T-helper 17 cell (primary cell): ENCODE measurements at places on chromosomes 7 and 10.

- H3K36me3 ChIP-seq, result no peaks in the 10 kb centered on the region
- H3K27me3 ChIP-seq, result peaks cover 32% of the 10 kb centered on the region
- no peak overlapping the region for H3K4me3 ChIP-seq
- no peak overlapping the region for H3K27ac ChIP-seq
These were observed 11.8 kb downstream of the MET start for GRCh38 chr7:116683786-116684185.

GRCh38 chr7:6316226-6316625 is 43.8 kb upstream of the CYTH3 start:
- H3K27me3 ChIP-seq, result peaks cover 5% of the 10 kb centered on the region
- DNase-seq, result no peak
- no peak overlapping the region for H3K27ac ChIP-seq
- no peak overlapping the region for H3K4me3 ChIP-seq
- H3K4me1 ChIP-seq, result no peaks in the 10 kb centered on the region
- H3K36me3 ChIP-seq, result no peaks in the 10 kb centered on the region

DNA sequence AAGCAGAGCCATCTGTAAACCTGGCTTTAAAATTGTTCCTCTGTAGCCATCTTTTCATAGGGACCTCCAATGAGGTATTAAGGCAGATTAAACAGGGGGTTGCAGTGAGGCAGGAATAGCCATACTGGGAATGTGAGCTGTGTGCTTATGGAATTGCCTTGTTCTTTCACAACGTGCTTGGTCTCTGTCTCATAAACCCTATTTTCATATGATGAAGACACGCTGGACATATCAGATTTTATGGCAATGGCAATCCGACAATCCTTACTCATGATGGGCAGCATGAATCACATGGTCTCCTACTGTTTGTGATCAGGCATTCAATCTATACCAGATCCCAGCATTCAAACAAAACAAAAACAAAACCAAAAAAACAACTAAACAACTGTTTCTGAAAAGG is 418.9 kb upstream of the NRP1 start:
- no peaks in the 10 kb centered on the region for H3K36me3 ChIP-seq
- H3K4me3 ChIP-seq, result no peak overlapping the region
- no peak for DNase-seq
- no peaks in the 10 kb centered on the region for H3K27me3 ChIP-seq
- no peak overlapping the region for H3K27ac ChIP-seq
- H3K4me1 ChIP-seq, result no peaks in the 10 kb centered on the region

GRCh38 chr10:86651631-86652331 is 2.6 kb upstream of the OPN4 start:
- no peak overlapping the region for H3K4me3 ChIP-seq
- no peak for DNase-seq
- peaks cover 6% of the 10 kb centered on the region for H3K27me3 ChIP-seq
- H3K36me3 ChIP-seq, result no peaks in the 10 kb centered on the region
- H3K4me1 ChIP-seq, result no peaks in the 10 kb centered on the region

DNA sequence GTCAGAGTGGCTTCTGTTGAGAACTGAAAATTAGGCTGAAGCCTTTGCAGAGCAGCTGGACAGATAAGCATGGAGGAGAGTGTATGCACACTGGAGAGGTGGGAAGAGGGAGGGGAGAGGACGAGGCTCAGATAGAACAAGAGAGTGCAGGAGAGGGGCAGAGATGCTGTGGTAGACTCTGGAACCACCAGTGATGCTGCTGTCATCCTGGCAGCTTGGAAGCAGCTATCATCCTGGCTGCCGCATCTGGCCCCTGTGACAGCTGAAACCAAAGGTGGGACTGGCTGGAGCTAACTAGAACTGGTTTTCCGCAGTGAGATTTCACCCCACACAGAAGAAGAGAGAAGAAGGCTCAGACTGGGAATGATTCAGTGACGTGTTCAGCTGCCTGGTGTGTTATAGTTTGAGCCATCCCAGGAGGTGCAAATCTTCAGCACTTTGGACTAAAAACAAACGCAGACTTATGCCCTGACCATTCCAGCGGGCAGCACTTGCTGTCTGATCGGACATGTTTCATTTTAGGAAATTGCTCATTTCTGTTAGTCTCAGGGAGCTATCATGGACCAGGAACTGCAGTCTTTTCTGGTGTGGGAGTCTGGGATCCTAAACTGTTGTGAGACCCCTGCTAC is 38.4 kb downstream of the EEPD1 start:
- no peak overlapping the region for H3K4me3 ChIP-seq
- H3K4me1 ChIP-seq, result peaks cover 12% of the 10 kb centered on the region
- DNase-seq, result no peak
- no peaks in the 10 kb centered on the region for H3K27me3 ChIP-seq
- H3K36me3 ChIP-seq, result peaks cover 10% of the 10 kb centered on the region

DNA sequence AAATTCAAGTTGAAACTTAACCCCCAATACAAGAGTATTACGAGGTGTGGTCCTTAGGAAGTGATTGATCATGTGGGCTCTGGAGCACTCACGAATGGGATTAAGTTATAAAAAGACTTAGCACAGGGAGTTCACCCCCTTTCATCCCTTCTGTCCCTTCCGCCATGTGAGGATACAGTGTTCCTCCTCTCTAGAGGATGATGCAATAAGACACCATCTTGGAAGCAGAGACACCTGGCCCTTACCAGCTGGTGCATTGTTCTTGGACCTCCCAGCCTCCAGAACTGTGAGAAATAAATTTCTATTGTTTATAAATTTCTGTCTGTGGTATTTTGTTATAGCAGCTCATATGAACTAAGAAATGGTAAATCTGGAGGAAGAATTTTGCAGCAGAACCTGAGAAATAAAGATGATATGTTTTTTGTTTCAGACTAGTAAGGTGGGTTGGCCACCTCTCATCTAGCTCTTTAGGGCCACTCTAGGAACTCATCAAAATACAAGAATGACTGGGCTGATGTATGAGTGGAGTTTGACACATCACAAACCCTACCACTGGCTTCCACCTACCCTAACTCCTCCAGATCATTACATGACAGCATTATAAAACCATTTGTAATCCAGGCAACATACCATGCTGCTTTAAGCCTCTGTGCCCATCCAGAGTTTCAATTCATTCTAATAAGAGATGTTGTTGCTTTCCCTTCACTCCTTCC is 22.4 kb downstream of the SLC26A5 start:
- H3K27me3 ChIP-seq, result peaks cover 28% of the 10 kb centered on the region
- H3K27ac ChIP-seq, result no peak overlapping the region
- no peak for DNase-seq
- no peaks in the 10 kb centered on the region for H3K36me3 ChIP-seq

DNA sequence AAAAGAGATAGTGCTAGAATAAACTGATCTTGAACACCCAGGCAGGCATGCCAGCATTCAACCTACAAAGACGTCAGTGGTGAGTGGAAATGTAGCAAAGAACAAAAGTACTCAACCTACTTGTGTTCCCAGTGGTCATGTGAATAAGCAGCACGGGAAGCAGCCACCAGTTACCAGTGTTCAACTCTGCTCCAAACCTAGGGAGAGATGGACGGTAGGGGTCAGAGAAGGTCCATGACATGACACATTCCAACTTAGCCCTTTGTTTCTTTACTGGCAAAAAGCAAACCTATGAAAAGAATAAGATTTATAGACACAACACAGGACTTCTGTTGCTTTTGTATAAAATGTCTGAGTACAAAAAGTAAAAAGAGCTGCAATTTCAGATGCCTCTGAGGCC is 511.4 kb downstream of the XPNPEP1 start:
- no peak for DNase-seq
- H3K27ac ChIP-seq, result no peak overlapping the region
- H3K36me3 ChIP-seq, result no peaks in the 10 kb centered on the region
- no peaks in the 10 kb centered on the region for H3K4me1 ChIP-seq

DNA sequence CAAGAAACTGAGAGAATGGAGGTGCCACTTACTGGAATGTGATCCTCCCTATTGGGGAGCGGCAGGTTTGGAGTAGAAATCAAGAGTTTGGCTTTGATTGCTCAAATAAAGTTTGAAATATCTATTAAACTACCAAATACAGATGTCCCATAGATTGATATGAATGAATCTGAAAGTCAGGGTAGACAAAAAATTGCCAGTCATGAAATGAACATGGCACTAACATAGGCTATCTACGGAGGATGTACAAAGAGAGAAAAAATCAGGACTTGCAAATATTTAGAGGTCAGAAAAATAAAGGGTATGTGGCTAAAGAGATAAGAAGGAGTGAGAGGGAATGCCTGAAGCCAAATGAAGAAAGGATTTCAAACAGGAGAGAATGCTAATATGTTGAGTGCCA is 119.9 kb downstream of the PCDH15 start:
- no peak overlapping the region for H3K27ac ChIP-seq
- H3K27me3 ChIP-seq, result no peaks in the 10 kb centered on the region
- no peaks in the 10 kb centered on the region for H3K36me3 ChIP-seq
- no peak overlapping the region for H3K4me3 ChIP-seq
- no peak for DNase-seq
- H3K4me1 ChIP-seq, result no peaks in the 10 kb centered on the region

GRCh38 chr7:89887489-89887888 is 266.8 kb upstream of the STEAP1 start:
- no peaks in the 10 kb centered on the region for H3K27me3 ChIP-seq
- H3K36me3 ChIP-seq, result no peaks in the 10 kb centered on the region
- DNase-seq, result no peak
- no peak overlapping the region for H3K4me3 ChIP-seq

GRCh38 chr10:110275128-110275729 is 29.5 kb downstream of the SMNDC1 start:
- peaks cover 43% of the 10 kb centered on the region for H3K4me1 ChIP-seq
- no peak for DNase-seq
- H3K27me3 ChIP-seq, result no peaks in the 10 kb centered on the region
- peak overlapping the region; percentile 93 for H3K27ac ChIP-seq
- peaks cover 2% of the 10 kb centered on the region for H3K36me3 ChIP-seq
- peak overlapping the region; percentile 77 for H3K4me3 ChIP-seq

- H3K4me3 ChIP-seq, result peak overlapping the region; percentile 49
- H3K36me3 ChIP-seq, result peaks cover 2% of the 10 kb centered on the region
- DNase-seq, result no peak
- no peak overlapping the region for H3K27ac ChIP-seq
These were observed 930 bp upstream of the HOXA10 start for GRCh38 chr7:27174874-27175625.

GRCh38 chr10:21724687-21725367 is 190.8 kb downstream of the MLLT10 start:
- no peak for DNase-seq
- H3K4me1 ChIP-seq, result peaks cover 24% of the 10 kb centered on the region
- H3K4me3 ChIP-seq, result no peak overlapping the region
- no peaks in the 10 kb centered on the region for H3K36me3 ChIP-seq
- peak overlapping the region; percentile 45 for H3K27ac ChIP-seq

DNA sequence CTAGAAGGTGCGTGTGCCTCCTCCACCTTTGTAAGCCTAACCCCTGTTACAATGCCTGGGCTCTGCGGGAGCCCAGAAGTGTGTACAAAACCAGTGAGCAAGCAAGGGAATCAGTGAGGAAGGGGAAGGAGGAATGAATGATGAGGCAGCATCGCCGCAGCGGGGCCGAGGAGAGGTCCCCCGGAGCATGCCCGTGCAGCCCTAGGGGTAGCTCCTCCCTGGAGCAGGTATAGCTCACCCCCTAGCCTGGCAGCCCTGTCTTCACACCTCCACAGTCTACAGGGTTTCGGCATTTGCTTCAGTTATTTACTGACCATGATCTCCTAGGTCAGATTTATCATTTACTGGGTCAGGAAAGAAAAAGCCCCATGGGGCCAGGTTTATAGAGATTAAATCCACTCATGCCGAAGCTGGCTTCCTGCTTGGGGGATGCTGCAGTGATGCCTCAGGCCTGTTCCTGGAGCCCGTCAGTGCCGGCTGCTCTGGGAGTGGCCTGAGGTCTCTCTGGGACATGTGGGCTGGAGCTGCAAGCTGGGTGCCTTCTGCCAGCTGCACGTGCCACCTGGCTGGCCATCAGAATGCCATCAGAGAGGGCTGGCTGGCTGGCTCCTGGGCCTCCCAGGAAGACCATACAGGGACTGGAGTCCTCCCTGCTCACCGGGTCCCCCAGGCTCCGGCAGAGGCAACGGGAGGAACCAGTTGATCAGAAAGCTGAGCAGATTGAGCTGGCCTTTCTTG is 138.9 kb downstream of the GRK5 start:
- H3K27ac ChIP-seq, result no peak overlapping the region
- H3K36me3 ChIP-seq, result peaks cover 9% of the 10 kb centered on the region
- peaks cover 22% of the 10 kb centered on the region for H3K4me1 ChIP-seq
- H3K27me3 ChIP-seq, result no peaks in the 10 kb centered on the region
- no peak overlapping the region for H3K4me3 ChIP-seq

DNA sequence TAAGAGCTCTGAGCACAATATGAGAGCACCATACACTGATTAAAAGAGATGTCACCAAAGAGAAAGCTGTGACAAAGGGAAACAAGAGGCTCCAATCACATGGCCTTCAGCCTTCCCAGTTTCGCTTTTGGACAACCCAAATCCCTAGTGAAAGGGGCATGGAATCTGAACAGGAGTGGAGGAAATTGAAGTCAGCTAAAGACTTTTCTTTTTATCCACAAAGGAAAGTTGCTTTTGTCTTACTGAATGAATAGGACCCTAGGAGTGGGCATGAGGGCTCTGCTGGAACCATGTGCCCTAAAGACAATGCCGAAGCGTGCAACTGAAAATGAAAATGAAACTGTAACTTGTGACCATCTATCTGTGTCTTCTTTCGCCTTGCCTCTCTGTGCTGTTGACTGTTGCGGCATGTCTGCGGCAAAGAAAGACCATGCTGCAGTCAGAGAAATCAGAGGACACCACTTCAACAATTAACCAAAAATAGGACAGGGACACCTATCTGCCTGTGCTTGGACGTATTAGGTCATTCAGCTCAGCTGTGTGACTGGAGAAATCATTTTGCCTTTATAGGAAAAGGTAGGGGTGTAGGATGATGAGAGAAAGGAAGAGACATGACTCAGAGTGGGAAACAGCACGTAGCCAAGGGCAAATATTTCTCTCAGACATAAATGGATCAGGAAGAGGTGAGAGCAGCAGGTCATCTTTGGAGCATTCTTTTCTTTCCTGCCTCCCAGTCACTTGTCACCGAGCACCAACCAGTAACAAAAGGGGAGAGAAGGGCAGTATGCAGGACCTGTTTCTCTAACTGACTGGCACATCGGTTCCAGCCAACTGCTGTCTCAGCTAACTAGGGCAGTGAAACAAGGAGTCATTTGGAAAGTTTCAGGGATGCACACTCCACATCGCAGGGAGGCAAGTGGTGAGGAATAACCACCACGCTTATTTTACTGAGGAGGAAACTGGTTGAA is 12.3 kb downstream of the CAV2 start:
- peaks cover 16% of the 10 kb centered on the region for H3K4me1 ChIP-seq
- H3K4me3 ChIP-seq, result peak overlapping the region; percentile 97
- peaks cover 3% of the 10 kb centered on the region for H3K36me3 ChIP-seq
- peaks cover 23% of the 10 kb centered on the region for H3K27me3 ChIP-seq
- DNase-seq, result no peak

- peaks cover 7% of the 10 kb centered on the region for H3K36me3 ChIP-seq
- no peaks in the 10 kb centered on the region for H3K27me3 ChIP-seq
- H3K4me1 ChIP-seq, result peaks cover 16% of the 10 kb centered on the region
- no peak for DNase-seq
- H3K27ac ChIP-seq, result no peak overlapping the region
These were observed 8.1 kb upstream of the CUZD1 start for GRCh38 chr10:122853665-122854313.

GRCh38 chr7:12066521-12066920 is 144.6 kb upstream of the TMEM106B start:
- no peak overlapping the region for H3K27ac ChIP-seq
- no peaks in the 10 kb centered on the region for H3K36me3 ChIP-seq
- no peaks in the 10 kb centered on the region for H3K27me3 ChIP-seq
- no peak overlapping the region for H3K4me3 ChIP-seq

GRCh38 chr10:61812052-61812721 is 89.3 kb upstream of the ARID5B start:
- no peaks in the 10 kb centered on the region for H3K4me1 ChIP-seq
- H3K36me3 ChIP-seq, result no peaks in the 10 kb centered on the region
- no peak for DNase-seq
- peaks cover 5% of the 10 kb centered on the region for H3K27me3 ChIP-seq
- no peak overlapping the region for H3K4me3 ChIP-seq
- H3K27ac ChIP-seq, result no peak overlapping the region
